ENCODE measurements at places on chromosomes 12 and 14.
A peak's percentile ranks its signal among the peaks of the same experiment; 100 is the strongest.

DNA sequence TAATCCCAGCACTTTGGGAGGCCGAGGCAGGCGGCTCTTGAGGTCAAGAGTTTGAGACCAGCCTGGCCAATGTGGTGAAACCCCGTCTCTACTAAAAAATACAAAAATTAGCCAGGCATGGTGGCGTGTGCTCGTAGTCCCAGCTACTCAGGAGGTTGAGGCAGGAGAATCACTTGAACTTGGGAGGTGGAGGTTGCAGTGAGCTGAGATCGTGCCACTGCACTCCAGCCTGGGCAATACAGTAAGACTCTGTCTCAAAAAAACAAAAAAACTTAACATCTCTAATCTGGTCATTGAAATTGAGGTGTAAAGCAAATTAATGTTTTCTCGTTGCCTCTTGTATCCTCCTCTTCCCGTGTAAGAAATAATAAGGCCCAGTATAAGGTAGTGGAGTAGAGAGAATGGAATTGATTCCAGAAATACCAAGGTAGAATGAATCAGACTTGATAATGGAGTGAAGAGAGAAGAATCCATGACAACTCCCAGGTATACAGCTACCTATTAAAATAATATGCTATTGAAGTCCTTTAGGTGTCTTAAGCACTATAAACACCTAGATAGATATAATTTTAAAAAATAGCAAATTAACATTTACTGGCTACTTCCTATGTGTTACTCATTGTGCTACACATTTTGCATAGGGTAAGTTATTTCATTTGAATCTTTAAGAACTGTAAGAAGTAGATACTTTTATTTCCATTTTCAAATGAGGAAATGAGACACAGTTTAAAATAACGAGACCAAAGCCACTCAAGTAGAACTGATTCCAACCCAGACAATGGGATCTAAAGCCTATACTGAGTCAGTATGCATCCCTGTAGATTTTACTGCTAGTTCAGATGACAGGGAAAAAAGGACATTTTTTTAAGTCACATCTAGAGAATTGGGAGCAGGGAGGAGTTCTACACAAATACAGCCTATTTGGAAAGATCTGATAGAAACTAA lies 23.2 kb downstream of the RAP1B start:
- no peaks in the 10 kb centered on the region for H3K36me3 ChIP-seq
- no peaks in the 10 kb centered on the region for H3K27me3 ChIP-seq

- H3K27ac ChIP-seq = no peak overlapping the region
- no peaks in the 10 kb centered on the region for H3K4me1 ChIP-seq
- H3K4me3 ChIP-seq = no peak overlapping the region
- DNase-seq = no peak
- no peaks in the 10 kb centered on the region for H3K36me3 ChIP-seq
Observed at GRCh38 chr12:109890620-109891170, 9.4 kb upstream of the TCHP start.

DNA sequence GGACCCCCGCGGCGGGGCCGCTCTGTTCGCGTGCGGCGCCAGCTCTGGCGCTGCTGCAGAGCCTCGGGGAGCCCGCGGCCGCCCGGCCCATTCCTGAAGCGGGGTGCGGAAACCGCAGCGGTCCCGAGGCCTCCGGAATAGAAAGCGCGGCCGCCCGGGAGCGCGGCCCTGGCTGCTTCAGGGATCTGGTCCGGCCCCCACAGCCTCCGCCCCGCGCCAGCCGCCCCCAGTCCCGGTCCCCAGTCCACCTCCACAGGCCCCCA lies 204 bp downstream of the HSP90AA1 start:
- H3K27ac ChIP-seq = peak overlapping the region; percentile 100
- H3K36me3 ChIP-seq = peaks cover 19% of the 10 kb centered on the region
- no peak for DNase-seq

GRCh38 chr12:93762059-93762719 lies 85.0 kb downstream of the CRADD start:
- H3K27ac ChIP-seq = no peak overlapping the region
- DNase-seq = no peak

GRCh38 chr12:41745593-41745992 lies 399.1 kb downstream of the GXYLT1 start:
- H3K27me3 ChIP-seq = no peaks in the 10 kb centered on the region
- no peak overlapping the region for H3K27ac ChIP-seq
- H3K36me3 ChIP-seq = no peaks in the 10 kb centered on the region
- H3K4me1 ChIP-seq = no peaks in the 10 kb centered on the region

- no peak for DNase-seq
- no peaks in the 10 kb centered on the region for H3K4me1 ChIP-seq
- no peaks in the 10 kb centered on the region for H3K36me3 ChIP-seq
- H3K27ac ChIP-seq = no peak overlapping the region
- no peak overlapping the region for H3K4me3 ChIP-seq
Observed at GRCh38 chr14:26525085-26525484, 72.7 kb downstream of the NOVA1 start.

GRCh38 chr12:65925626-65926025 lies 101.3 kb downstream of the HMGA2 start:
- H3K36me3 ChIP-seq = no peaks in the 10 kb centered on the region
- no peaks in the 10 kb centered on the region for H3K27me3 ChIP-seq
- H3K27ac ChIP-seq = peak overlapping the region; percentile 54

- H3K27me3 ChIP-seq = no peaks in the 10 kb centered on the region
- no peak overlapping the region for H3K27ac ChIP-seq
- H3K36me3 ChIP-seq = no peaks in the 10 kb centered on the region
- DNase-seq = no peak
- H3K4me3 ChIP-seq = no peak overlapping the region
- H3K4me1 ChIP-seq = peaks cover 10% of the 10 kb centered on the region
Observed at GRCh38 chr12:66033151-66033550, 97.4 kb downstream of the LLPH start.

DNA sequence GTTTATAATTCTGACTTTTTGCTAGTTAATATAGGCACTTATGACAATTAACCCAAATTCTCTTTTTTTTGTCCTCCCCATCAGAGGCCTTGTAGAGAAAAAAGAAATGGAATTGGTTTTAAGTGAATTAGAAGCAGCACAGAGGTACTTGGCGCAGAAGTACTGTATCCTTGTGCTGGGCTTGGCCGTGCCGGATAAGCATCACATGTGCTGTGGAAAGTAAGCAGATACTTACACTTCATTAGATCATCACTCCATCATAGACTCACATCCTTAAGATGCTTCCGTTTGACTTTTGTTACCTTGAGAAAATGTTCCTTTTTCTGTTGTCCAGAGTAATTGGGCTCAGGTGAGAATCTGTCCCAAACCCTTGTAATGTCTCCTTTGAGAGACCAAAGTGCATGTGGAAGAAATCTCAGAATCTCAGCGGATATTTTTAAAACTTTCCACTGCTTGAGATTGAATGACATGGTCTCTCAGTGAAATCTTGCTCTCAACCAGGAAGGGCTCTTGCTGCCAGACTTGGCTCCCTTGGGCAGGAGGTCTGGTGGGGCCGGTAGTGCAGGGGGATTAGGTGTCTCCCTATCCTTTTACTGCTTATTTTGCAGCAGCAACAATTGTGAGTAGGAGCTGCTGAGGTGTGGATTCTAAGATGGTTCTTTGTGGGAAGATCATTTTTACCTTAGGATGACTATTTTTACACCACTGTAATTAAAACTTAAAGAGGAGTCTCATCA lies 24.8 kb downstream of the PPP1R36 start:
- no peaks in the 10 kb centered on the region for H3K27me3 ChIP-seq
- H3K36me3 ChIP-seq = no peaks in the 10 kb centered on the region
- no peak overlapping the region for H3K4me3 ChIP-seq
- H3K27ac ChIP-seq = no peak overlapping the region

GRCh38 chr14:23550812-23551265 lies 726 bp downstream of the ZFHX2 start:
- peaks cover 16% of the 10 kb centered on the region for H3K4me1 ChIP-seq
- no peaks in the 10 kb centered on the region for H3K36me3 ChIP-seq
- no peak for DNase-seq
- no peaks in the 10 kb centered on the region for H3K27me3 ChIP-seq

DNA sequence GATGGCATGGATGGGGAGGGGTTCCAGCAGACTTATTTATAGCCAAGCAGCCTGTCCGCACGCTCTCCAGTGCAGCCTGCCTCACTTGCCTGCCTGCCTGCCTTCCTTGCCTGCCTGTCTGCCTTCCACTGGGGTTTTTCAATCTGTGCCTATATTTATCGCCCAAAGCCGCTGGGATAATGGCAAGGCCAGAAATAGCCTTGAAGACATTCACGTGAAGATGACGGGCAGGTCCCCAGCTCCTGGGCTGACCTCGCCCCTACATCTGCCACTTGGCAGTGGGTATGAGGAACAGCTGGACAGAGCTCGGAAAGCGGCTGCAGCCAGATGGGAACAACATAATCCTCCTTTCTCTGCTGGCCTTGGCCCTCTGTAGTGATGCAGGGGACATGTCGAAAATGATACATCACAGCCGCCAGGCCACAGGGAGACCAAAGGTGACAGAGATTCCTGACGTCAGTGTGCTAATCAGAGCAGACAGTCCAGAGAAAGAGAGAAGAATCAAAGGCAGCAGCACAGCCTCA lies 53.3 kb downstream of the PITPNM2 start:
- no peaks in the 10 kb centered on the region for H3K27me3 ChIP-seq
- H3K27ac ChIP-seq = peak overlapping the region; percentile 12
- peaks cover 16% of the 10 kb centered on the region for H3K4me1 ChIP-seq
- DNase-seq = peak; percentile 24
- no peaks in the 10 kb centered on the region for H3K36me3 ChIP-seq

DNA sequence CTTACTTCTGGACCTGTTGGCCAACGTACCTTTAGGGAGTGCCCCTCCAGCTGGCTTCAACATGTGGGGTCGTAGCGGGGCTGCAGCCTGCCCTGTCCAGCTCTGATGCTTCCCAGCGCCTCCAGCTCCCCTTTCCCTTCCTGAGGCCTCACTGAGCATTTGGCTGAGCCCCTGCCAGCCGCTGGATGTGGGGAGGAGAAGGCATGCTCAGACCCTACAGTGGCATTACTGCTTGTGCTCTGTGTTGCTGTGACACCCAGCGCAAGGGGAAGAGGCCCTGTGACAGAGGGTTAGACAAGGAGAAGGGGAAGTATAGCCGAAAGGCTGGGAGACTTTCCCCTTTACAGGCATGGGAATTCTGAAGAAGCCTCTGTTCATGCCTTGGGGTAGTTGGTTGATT lies 145.9 kb downstream of the PRKCH start:
- no peaks in the 10 kb centered on the region for H3K36me3 ChIP-seq
- peaks cover 11% of the 10 kb centered on the region for H3K4me1 ChIP-seq
- H3K27me3 ChIP-seq = no peaks in the 10 kb centered on the region
- no peak overlapping the region for H3K4me3 ChIP-seq

GRCh38 chr14:92575061-92575747 lies 61.6 kb downstream of the RIN3 start:
- no peaks in the 10 kb centered on the region for H3K4me1 ChIP-seq
- H3K27me3 ChIP-seq = no peaks in the 10 kb centered on the region
- H3K27ac ChIP-seq = no peak overlapping the region
- H3K36me3 ChIP-seq = no peaks in the 10 kb centered on the region
- no peak for DNase-seq

DNA sequence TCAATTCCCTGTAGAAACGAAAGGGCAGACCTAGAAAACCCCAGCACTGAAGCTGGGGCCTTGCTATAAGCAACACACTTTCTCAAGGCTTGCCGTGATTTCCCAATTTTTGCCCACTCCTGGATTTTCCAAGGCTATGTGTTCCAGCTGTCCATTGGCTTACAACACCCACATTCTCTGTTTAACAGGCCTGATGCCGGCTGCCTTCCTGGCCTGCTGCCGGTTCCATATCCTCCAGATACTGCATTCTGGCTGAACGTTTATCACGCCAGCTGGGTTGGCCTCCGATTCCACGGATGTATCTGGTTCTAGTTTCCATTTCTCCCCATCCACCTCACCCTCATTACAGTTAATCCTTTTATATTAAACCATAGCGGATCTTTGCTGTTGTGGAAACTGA lies 2.0 kb upstream of the PCNX1 start:
- no peak overlapping the region for H3K27ac ChIP-seq
- no peak overlapping the region for H3K4me3 ChIP-seq
- H3K4me1 ChIP-seq = peaks cover 12% of the 10 kb centered on the region

DNA sequence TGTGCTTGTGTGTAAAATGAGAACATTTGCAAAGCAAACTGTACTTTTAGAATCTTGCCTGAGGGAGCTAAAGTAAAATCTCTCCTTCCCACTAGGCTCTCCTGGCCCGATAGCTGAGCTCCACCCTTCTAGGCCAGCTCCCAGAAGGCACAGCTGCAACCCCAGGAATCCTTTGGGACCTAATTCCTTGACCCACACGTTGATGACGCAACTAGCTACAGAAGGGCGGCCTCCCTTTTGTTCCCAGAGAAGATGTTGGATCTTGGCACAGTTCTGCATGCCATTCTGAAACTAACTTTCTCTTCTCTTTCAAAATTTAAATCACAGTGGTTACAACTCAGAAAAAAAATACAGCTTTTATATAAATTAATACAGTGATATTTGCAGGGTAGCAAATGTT lies 268.1 kb downstream of the EGLN3 start:
- no peaks in the 10 kb centered on the region for H3K27me3 ChIP-seq
- H3K4me1 ChIP-seq = no peaks in the 10 kb centered on the region
- H3K27ac ChIP-seq = no peak overlapping the region

DNA sequence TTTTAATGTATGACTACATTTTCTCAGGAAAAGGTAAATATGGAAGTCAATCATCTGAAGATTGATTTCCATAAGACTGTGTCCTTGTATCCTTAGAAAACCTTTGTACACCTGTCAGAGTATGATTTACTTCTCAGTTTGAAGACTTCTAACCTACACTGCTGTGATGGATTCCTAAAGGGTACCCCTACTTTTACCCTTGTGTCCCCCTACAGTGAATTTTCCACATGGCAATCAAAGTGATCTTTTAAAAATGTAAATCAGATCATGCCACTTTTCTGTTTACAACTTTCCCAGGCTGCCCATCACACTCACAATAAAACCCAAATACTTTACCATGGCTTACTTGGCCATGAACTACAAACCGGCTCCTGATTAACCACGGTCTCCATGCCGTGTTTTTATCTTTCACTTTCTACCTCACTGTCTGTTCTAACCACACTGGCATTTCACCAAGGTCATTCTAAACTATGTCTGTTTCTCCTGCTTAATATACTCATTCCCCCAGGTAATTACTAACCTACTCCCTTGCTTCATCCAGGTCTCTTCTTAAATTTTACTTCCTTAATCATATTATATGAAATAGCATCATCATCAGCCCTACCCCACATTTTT lies 8.1 kb downstream of the DNAI7 start:
- no peak overlapping the region for H3K27ac ChIP-seq
- no peaks in the 10 kb centered on the region for H3K27me3 ChIP-seq
- no peak for DNase-seq
- no peak overlapping the region for H3K4me3 ChIP-seq
- no peaks in the 10 kb centered on the region for H3K36me3 ChIP-seq
- H3K4me1 ChIP-seq = no peaks in the 10 kb centered on the region

GRCh38 chr12:113127791-113128199 lies 7.8 kb downstream of the RASAL1 start:
- H3K4me3 ChIP-seq = no peak overlapping the region
- H3K4me1 ChIP-seq = no peaks in the 10 kb centered on the region
- H3K36me3 ChIP-seq = no peaks in the 10 kb centered on the region
- no peaks in the 10 kb centered on the region for H3K27me3 ChIP-seq
- DNase-seq = no peak
- H3K27ac ChIP-seq = no peak overlapping the region

GRCh38 chr12:111409403-111409779 lies 3.7 kb downstream of the SH2B3 start:
- H3K4me1 ChIP-seq = peaks cover 81% of the 10 kb centered on the region
- H3K4me3 ChIP-seq = no peak overlapping the region
- no peaks in the 10 kb centered on the region for H3K36me3 ChIP-seq
- H3K27ac ChIP-seq = peak overlapping the region; percentile 87
- no peaks in the 10 kb centered on the region for H3K27me3 ChIP-seq

Data from body of pancreas (tissue), 4 donors.